NCI-H345 (cell line): ENCODE measurements at places on chromosomes 6 and 20.
A peak's percentile ranks its signal among the peaks of the same experiment; 100 is the strongest.

DNA sequence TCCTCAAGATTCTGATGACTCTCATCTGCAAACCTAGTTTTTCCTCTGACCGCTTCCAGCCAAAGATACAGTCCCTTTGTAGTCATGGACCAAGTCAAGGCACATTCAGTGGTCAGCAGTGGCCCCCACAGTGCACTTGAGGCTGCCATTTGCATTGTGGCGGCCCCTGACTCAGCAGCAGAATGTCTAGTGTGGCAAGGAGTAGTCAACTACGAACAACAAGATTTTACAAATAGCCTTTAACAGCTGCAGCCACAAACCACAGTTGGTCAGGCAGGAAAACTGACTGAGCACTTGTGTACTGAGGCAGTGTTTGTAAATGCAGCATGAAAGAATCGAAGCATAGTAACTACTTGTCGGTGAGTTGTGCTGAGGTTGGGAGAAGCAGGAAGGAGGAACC lies 49.6 kb downstream of the SLC2A12 start:
- DNase-seq = no peak

- no peak for DNase-seq
These were observed 73.3 kb upstream of the TOP1 start for GRCh38 chr20:40955326-40955725.

GRCh38 chr6:159043947-159044346 lies 844 bp downstream of the TAGAP start:
- no peak for DNase-seq

DNA sequence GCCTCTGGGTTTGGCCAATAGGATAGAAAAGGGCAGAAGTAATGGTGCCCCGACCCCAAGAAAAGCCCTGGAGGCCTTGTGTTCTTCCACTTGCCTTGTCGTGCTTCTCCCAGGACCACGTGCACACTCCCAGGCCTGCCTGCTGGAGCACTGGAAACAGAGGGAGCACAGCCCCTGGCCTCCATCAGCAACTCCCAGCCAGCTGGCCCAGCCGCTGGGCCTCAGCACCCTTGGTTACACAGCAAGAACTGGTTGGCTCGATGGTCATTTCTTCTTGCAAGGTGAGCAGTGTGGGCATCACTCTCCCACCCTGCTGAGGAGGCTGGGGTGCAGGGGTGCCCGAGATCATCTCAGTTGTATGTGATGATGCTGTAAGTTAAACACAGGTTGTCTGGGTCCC lies 69.2 kb upstream of the CST7 start:
- DNase-seq = no peak

GRCh38 chr20:20499439-20499838 lies 131.5 kb downstream of the INSM1 start:
- DNase-seq = no peak

DNA sequence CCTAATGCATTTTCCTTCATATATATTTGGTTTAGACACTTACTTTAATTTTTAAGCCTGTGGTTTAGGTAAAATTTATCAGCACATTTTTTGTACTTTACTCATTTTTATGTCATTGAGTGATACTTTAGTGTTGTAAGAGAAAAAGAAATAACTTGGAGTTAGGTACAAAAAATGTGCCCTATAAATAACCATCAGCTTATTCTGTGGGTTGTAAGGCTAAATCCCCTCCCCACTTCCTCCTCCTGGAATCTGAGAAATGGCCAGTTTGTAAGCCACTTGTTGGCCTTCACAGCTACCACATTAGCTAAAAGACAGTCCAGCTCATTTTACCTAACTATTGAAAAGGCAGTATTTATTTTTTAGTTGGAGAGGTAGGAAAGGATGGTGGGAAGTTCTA lies 576.3 kb downstream of the PKHD1 start:
- no peak for DNase-seq

GRCh38 chr6:28429781-28430180 lies 13.5 kb downstream of the ZSCAN23 start:
- DNase-seq = no peak

GRCh38 chr20:25173321-25173720 lies 22.2 kb upstream of the ENTPD6 start:
- DNase-seq = no peak

DNA sequence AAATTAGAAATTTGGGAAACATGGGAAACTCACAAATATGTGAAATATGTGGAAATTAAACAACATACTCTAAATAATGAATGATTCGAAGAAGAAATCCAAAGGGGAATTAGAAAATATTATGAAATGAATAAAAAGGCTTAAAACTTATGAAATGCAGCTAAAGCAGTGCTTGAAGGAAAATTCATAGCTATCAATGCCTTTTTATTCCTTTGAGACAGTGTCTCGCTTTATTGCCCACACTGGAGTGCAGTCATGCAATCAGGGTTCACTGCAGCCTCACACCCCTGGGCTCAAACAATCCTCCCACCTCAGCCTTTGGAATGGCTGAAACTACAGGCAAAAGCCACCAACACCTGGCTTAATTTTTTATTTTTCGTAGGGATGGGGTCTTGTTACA lies 7.9 kb upstream of the TGIF2 start:
- DNase-seq = no peak

DNA sequence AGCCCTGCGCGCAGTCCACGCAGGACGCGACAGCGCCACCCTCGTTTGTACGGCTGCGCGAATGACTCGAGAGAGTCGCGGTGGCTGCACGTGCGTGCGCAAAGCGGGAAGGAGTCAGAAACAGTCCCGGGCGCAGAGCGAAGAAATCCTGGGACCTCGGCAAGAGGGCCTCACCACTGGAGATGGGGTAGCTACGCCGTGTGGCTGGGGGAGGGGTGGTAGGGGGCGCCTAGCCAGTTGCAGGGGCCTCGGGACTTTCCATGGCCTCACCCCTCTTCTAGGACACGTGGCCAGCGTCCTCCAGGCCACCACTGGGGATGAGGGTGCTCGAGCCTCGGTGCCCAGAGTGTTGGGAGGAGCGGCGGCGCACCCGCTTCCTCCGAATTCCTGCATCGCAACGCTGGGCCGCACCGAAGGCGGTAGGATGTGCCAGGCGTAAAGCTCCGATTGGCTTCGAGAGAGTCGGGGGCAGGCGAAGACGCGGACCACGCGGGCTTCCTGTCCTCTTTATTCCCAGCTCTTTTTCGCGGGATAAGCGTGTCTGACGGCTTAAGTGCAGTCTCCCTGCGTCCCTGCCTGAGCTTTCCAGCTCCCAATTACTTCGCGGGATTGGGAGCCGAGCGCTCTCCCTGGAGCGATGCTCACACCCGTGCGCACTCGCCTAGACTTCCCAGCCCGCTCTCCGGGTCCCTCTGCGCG lies 38.7 kb downstream of the NCR2 start:
- DNase-seq = no peak

DNA sequence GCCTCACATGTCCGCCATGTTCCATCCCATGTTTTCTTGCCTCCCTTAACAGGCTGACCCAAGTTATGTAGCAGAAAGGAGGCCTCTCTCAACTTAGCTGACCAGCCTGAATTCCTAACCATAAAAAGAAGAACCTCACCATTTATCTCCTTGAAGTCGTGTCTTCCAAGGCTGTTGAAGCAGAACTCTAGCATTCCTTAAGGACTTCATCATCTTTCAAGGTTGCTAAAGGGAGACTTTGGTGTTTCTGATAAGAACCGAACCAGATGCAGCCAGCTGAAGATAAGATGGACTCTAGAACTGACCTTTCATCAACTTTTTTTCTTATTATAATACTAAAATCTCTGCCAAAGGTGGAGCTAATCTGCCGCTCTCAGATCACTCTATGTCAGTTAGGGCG lies 571.7 kb upstream of the SLC35B3 start:
- no peak for DNase-seq

- DNase-seq = no peak
These were observed 220.4 kb upstream of the RIMS1 start for GRCh38 chr6:71665931-71666330.

GRCh38 chr6:110934381-110934898 lies 24.1 kb upstream of the GTF3C6 start:
- no peak for DNase-seq

GRCh38 chr6:117928833-117929232 lies 21.8 kb downstream of the SLC35F1 start:
- no peak for DNase-seq

GRCh38 chr20:45962031-45962755 lies 9.8 kb downstream of the ZNF335 start:
- no peak for DNase-seq

DNA sequence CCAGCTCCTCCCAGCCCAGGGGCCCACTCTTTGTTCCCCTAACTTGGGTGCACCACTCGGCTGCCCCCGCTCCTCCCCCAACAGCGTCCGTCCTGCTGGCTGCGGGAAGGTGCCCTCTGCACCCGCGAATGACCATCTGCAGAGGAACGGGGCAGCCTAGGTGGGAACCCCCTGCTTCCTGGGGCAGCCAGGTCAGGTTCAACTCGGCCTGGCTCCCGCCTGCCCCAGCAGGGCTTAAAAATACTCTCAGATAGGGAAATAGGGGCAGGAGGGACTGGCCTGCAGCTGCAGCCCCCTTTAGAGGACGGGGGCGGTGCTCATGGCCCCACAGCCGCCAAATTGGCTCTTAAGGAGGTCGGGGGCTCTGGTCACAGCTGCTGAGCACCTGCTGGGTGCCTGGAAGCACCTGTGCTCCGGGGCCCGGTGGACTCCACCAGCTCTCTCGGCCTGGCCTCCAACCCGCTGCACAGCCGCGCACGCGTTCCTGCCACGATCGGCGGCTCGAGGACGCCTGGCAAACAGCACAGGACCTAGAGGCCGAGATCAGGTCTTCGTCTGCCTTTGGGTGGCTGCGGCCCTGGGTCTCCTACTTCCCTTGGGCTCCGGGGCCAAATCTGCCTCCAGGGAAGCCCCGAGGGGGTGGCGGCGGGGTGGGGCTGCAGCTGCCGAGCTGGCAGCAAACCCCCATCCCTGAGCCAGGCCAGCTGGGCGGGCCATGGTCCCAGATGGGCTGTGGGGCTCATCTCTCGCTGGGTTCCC lies 700 bp upstream of the LAMA5 start:
- peak; percentile 67 for DNase-seq

GRCh38 chr6:90497411-90497810 lies 89.5 kb downstream of the MAP3K7 start:
- DNase-seq = no peak

DNA sequence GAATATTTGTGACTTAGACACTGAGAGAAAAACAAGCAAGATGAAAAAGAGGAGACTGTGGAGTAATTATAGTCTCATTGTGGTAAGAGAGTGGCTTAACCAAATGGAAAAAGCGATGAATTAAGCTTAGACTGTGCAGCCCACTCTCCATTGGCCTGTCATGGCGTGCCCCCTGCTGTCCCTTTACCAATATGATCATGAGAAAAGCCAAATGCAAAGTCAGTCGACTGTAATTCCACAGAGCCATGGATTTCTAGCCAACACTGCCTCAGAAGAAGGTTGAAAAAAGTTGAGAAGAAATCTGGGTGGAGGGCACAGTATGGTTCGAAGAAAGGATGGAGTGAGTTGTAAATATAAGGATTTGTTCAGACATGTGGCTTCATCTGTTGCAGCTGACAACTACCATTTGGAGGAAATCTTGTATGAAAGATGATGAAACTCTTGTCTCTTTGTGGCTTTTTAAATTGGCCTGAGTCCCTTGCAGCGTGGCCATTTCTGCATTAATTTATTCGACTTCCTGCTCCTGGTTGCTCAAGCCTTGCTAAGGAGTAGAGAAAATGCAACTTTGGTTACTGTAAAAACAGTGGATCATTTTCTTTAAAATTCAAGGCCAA lies 251.4 kb downstream of the DOK5 start:
- no peak for DNase-seq

- no peak for DNase-seq
These were observed 97.4 kb downstream of the OR2B2 start for GRCh38 chr6:27814665-27815424.

GRCh38 chr6:68633972-68634725 lies 933 bp upstream of the ADGRB3 start:
- no peak for DNase-seq

DNA sequence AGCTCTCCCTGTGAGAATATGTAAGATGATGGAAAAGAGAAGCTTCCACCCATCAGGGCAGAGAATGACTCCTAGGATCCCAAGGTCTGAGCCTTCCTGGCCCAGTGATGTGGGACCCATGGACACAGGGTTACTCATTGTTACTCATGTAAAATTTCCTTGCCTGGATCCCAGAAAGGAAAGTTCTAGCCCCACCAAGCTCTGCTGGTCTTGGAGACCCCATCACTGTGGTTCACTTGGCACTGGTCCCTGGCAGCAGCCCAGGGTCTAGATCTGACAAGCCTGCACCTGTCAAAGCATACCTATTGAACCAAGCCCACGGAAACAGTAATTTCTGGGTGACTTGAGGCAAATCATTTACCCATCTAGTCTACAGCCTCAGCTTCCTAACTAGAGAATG lies 22.1 kb downstream of the MDGA1 start:
- peak; percentile 43 for DNase-seq

GRCh38 chr6:42424906-42425474 lies 26.7 kb downstream of the TRERF1 start:
- no peak for DNase-seq

GRCh38 chr6:52801188-52801841 lies 2.3 kb downstream of the GSTA1 start:
- no peak for DNase-seq

DNA sequence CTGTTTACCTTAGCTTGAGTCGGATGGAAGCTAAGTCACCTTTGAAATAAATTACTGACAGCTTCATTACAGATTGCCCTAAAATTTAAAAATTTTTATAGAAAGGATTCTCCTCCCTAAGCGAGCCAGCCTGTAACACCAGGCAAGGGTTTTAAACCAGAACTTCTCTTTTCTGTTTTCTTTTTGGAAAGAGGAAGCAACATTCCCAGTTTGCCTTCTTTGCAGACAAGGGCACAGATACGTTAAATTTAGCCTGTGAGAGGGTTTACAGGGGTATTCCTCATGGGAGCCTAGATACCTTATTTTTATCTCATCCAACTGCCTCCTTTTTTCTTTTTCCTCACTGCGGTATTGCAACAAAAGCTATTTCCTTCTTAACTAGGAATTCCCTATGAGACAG lies 45.0 kb downstream of the GNAS start:
- DNase-seq = no peak

GRCh38 chr6:66190858-66191257 lies 483.8 kb upstream of the EYS start:
- DNase-seq = no peak

DNA sequence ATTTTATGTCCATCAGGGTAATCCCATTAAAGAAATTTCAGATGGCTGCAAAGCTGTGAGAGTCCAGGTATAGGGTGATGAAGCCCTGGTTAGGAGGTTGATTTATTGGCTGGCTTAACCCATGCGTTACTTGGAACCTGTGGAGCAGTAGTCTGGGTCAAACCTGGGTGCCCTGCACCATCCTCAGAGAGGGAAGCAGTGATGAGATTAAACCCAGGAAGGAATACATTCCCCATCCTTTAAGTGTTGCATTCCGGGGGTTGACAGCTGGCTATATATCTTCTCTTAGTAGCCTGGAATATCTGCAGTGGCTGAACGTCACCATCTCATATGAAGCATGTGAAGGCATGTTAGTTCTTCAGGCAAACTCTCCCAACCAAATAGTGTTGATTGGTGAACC lies 44.9 kb upstream of the JAG1 start:
- DNase-seq = no peak

DNA sequence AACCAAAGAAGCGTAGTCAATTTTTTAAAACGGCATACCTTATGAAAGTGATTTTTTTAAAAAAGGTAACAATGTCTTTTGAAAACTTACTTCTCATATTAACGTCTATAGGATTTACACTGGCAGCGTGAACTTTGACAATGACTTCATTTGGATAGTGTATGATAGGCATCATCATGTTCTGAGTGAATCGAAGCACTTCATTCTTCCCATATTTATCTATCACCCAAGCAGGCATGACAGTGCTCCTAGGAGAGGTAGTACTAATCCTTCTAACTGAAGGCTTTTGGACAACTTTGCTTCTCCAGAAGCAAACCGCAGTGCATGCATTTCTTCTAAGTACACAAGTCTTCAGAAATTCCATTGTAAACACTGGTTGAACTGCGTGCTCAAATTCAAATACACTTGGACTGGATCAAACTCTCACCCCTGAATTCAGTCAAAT lies 618 bp downstream of the RTN4IP1 start:
- DNase-seq = no peak
